ENCODE measurements at places on chromosomes 7 and 10.

DNA sequence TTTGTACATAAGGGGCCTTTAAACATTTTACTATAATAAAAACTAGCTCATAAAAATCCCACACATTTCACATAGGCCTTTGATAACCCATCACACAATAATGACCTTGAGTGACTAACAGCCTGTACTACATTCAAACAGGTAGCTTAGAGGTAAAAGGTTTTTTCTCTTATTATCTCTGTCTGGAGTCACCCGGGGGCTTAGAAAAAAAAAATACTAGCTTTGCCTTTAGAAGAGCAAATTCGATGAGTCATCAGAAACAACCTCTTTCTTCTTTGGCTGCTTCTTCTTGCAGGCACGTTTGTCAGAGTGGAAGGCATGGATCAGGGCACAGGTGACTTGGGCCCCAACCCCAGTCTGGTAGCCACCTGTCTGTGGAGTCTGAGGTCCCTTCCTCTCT lies 43.4 kb upstream of the ADO start:
- DNase-seq: no peak

GRCh38 chr10:53315709-53316108 lies 543.1 kb upstream of the MBL2 start:
- no peak for DNase-seq

DNA sequence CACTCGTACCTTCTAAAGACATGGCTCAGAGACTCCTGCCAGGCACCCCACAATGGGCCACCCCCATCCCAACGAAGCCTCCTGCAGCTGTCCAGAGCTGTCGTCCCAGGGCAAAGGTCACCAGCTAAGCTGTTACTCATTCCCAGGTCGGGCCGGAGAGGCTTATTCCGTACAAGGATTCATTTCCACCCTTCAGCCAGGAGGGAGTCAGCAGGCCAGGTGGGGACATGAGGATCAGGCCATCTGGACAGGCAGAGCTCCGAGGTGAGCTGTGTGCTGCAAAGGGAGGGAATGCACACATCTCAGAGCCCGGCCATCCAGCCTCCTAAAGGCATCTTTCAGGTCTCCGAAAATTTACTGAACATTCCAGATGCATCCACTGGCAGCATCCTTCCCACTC lies 63.9 kb upstream of the NANOS1 start:
- no peak for DNase-seq

- DNase-seq: no peak
These were observed 595.5 kb downstream of the INHBA start for GRCh38 chr7:41107330-41107937.

- DNase-seq: no peak
These were observed 1355.5 kb upstream of the LRRTM3 start for GRCh38 chr10:65570143-65571010.

DNA sequence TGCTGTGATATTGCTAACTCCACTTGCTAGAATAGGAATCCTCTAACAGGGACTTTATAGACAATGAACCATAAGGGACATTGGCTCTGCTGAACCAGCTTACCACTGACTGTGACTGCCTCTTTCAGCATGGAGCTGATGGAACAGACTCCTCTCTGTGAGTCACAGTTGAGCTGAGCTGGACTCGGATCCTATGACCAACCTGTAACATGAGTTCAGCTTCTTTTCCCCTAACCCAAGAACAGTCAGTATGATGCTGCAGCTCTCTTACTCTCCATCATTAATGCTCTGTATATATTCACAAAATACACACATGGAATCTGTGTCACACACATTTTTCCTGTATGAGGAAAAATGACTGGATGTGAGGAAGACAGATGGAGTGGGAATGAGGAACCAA lies 177.9 kb upstream of the BET1 start:
- no peak for DNase-seq

GRCh38 chr7:2321020-2321419 lies 6.8 kb upstream of the SNX8 start:
- no peak for DNase-seq

DNA sequence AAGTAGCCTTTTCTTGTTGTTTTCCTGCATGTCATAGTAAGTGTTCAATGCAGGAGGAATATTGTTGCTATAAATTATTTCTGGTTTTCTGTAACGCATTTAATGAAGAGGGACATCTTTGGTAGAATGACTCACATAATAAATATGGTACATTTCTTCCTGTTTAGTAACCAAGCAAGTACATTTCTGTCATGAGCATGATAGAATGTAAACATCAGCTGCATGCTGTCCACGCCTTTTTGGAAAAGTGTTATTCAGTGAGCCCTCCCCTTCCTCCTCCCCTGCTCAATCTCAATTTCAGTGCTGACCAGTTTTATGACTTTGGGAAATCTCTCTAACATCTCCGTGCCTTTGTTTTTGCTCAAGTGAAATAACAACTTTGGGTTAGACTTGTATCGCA lies 664.0 kb downstream of the XPNPEP1 start:
- DNase-seq: no peak

DNA sequence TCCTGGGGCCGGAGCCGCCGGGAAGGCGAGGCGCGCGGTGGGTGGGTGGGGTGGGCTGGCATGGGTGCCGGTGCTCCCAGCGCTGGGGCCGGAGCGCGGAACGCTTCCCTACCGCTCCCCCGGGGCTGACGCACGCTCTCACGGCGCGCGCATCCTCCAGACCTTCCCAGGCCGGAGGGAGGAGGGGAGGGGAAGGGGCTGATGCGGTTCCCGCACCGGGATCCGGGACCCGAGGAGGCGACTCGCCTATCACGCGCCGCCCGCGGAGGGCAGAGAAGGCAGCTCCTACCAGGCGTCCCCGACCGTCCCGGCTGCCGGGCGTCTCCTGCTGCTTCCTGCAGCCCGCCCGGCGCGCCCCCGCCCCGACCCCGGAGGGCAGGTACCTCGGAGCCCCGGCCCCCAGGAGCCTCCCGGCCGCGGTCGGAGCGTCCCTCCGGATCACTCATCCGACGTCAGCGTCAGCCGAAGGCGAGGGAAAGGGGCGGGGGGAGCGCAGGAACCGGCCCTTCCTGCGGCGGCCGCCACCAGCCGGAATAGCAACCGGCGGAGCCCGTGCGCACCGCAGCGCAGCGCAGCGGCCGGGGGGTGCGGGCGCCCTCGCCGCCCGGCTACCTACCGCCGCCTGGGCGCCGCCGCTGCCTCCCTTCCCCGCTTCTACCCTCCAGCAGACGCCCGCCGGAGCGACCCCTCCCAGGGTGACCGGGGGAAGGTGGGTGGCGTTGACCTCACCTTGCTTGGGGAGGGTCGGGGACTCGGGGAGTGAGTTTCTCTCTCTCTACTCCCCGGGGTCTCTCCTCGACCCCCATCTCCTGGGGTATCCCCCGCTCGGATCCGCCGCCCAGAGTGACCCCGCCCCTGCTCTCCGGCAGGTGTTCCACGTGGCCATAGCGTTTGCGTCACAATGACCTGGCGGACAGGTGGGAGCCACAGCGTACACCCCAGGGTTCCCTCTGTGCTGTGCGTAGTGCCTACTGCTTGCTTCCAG lies at the start of gene ICA1:
TSS of gene ICA1 (minus strand) at position 457 of the 985 bp plus-strand sequence. CDS start 26,241 bp downstream, outside the sequence.
- peak; percentile 65 for DNase-seq

DNA sequence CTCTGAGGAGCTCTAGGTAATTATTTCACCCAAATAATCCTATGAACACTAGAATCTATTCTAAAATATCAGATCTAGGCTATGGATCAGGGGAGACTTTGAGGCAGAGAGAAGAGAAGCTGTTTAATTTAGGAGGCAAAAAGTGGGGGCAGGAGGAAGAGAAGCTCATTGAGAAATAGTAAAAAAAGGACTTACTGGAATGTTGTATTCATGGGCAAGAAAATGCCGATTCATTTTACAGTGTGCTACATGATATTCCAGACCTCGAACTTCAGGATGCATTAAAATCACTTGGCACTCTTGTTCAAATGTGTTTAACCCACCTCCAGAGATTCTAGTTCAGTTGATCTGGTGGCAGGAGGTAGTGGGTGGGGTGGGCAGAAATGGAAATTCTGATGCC lies 109.5 kb upstream of the ITGB1 start:
- DNase-seq: no peak

GRCh38 chr7:16644636-16645592 lies 640 bp downstream of the ANKMY2 start:
- no peak for DNase-seq

DNA sequence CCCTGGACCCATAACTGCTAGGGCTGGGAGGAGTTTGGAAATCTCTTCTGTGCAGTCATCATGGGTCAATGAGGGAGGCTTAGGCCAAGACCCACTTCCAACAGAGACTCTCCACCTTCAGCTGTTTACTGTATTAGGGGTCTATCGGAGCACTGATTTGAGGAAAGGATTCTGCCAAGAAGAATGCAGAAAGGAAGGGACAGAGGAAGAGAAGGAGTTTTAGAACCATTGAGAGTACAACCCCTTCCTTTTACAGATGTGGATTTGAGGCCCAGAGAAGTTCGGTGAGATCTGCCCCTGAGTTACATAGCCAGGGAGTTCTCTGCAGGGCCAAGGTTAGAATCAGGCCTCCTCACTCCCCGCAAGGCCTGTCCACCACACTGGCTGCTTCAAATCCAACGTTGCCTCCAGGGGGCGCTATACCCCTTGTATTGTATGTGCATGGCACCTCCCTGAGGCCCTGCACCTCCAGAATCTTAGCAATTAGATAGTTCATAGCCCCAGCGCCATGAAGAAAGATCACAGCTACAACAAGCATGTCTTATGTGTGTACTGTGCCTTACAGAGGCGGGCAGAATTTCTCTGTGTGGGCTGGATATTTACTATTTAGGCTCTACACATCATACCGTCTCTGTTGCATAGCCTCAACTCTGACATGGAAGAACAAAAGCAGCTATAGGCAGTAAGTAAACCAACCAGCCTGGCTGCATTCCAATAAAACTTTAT lies 246.8 kb downstream of the SKIDA1 start:
- DNase-seq: no peak

- no peak for DNase-seq
These were observed 57.6 kb downstream of the MKI67 start for GRCh38 chr10:128068398-128069285.

DNA sequence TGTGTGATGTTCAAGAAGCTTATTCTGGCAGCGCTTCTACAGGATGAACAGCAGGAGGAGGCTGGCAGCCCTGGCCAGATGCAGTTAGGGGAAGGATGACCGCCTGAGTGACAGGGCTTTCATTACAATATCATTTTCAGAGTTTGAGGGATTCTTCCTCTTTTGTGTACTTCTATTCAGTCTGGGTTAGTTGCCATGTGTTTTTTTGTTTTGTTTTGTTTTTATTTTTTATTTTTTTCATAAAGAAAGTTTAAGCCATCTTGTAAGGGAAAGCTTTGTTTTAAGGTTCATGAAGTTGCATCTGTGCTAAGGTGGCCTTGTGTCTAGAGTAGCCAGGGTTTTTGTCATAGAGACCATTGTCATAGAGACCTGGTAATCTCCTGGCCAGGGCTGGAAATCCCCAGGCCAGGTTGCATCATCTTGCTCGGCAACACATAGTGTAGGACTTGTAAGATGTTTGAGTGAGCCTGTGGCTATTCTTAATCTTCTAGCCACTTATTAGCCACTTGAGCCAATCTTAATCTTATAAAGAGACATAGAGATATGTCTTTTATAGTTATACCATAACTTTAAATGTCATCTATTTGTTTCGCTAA lies 230.5 kb upstream of the TMEM229A start:
- no peak for DNase-seq

- DNase-seq: no peak
These were observed 72.7 kb upstream of the NUPR2 start for GRCh38 chr7:56188823-56189346.

GRCh38 chr10:59753267-59753666 lies at the start of gene MRLN:
Gene MRLN, minus strand, starts transcription at chr10:59753455.
- DNase-seq: no peak

DNA sequence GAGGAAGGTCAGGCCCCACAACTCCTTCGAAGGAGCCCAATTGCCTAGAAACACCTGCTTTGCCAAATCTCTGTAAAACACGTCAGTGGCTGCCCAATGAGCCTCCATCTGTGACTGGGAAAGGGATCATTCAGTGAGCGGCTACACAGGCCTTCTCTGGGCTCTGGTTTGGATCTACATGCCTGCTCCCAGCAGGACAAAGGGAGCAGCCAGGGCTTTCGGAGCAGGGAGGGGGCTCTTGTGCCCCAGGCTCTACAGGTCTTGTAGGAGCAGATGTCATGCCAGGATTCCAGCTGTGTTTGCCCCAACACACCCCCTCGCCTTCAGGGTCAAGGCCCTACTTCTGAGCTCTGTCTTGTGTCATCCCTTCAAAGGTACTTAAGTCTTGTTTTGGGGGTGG lies 73.5 kb downstream of the CLEC2L start:
- DNase-seq: no peak

DNA sequence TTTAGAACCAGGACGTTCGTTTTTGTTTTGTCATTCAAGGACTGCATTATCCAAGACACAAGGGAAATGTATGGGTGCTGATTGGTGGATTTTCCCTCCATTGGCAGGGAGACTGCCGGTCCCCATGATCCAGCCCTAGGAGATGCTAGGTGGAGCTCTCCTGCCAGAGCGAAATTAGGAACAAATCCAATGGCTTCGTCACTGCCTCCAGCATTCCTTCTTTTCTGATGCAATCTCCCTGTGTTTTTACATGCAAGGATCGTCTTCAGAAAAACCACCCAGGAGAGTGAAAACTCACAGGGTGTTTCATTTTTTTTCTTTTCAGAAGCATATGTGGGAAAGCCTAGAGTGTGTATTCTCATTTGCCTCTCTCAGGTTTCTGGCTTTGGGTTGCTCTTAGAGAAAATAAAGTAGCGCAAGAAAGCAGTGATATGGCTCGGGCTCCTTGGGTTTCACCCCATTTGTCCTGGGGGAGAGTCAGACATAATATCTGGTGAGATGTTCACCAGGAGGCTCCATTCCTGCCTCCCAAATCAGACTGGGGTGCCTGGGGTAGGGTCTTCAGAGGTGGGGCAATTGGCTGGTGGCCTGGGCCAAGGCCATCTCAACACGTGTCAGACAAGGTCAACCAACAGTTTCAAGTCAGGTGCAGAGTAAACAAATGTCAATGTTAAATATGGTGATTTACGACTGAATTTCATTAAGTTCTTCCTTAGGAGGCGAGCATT lies 450.9 kb upstream of the MKI67 start:
- DNase-seq: no peak

- DNase-seq: no peak
These were observed 9.2 kb downstream of the ZNF775 start for GRCh38 chr7:150388306-150388705.

GRCh38 chr7:74306730-74307469 lies 17.7 kb downstream of the CLIP2 start:
- no peak for DNase-seq

All from cortex of kidney (tissue), 1 donor.